ENCODE measurements at places on chromosomes 6 and 20. TPM values are rescaled to one million over a fixed set of nuclear protein-coding genes. Genes with fewer than 3 reads are reported as not detected.

DNA sequence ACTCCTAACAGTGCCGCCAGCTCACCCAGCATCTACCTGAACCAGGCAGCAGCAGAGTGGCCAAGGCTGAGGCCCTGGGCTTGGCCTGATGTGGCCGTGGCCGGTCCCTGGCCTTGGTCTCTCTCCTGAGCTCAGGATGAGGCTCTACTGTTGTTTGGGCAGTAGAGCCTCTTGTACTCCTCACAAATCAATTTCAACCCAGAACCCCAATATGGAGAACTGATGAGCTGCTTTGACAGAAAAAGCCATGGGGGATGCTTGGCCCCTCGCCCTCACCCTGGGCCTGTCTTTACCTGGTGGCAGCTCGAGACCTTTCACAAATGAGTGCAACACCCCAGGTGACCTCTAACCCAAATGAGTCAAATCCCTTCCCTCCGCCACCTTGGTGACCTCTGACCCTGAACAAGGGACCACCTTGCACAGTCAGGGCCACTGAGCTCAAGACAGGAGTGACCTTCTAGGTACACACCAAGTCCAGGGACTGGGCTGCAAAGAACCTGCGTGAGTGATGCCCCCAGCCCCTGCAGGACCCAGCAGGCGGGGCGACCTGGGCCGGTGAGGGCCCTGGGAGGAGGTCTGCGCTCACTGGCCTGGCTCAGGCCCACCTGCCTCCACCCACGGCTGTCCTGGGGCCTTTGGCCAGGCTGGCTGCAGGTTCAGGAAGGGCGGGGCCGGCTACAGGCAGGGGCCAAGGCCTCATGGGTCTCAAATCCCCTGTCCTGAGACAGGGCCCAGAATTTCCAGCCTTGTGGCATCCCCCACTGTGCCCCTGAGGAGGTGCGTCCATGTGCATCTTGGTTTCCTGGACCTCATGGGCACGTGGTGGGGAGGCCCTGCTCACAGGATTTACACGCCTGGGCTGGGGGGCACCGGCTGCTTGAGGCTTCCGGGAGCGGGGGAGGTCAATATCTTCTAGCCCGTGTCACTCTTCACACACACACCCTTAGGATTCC lies 30.2 kb downstream of the PSMG4 start:
- DNase-seq = no peak

GRCh38 chr6:72704979-72705378 lies 83.1 kb downstream of the KCNQ5 start:
- DNase-seq = no peak

DNA sequence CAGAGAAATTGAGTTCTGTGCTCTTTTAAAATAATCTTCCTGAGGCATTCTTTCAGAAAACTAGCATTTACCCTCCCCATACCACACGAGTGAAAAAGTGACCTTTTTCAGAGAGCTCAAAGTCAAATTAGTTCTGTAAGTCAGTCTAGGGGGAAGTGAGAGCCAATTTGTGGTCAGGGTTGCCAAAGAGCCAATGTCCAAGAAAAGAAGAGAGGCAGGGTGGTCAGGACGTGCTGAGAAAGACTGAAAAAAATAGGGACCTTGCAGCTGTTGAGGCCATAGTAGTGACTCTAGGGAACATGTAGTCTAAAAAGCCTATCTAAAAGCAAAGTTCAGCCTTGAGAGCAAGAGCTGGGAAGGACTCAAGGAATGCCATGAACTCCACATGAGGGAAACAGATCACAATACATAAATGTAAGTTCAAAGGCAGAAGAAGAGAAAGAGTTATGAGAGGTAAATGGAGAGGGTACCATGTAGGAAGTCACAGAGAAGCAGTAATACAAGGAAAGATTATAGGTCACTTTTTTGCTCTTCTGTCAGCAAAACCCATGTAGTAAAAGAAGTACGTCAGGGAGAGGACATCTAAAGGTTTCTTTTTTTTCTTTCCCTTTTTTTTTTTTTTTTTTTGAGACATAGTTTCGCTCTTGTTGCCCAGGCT lies 565.1 kb upstream of the FLRT3 start:
- DNase-seq = no peak

GRCh38 chr6:140567466-140567865 lies 1193.0 kb upstream of the CITED2 start:
- no peak for DNase-seq

DNA sequence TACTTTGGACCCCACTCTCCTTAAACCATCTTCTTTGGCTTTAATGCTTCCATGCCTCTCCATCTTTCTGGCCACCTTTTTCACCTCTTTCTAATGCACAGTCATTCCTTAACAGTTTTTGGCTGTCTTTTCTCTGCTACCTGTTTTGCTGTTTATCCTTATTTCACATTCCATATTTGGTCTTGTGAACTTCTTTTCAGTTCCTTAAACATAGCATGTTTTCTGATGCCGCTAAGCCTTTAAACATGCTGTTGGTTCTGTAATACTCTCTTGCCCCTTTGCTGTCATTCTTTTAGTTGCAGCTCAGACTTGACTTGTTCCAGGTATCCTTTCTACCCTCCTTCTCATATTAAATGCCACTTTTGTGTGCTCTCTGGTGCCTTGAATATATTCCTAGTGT lies 35.8 kb downstream of the TOP1 start:
- DNase-seq = no peak

DNA sequence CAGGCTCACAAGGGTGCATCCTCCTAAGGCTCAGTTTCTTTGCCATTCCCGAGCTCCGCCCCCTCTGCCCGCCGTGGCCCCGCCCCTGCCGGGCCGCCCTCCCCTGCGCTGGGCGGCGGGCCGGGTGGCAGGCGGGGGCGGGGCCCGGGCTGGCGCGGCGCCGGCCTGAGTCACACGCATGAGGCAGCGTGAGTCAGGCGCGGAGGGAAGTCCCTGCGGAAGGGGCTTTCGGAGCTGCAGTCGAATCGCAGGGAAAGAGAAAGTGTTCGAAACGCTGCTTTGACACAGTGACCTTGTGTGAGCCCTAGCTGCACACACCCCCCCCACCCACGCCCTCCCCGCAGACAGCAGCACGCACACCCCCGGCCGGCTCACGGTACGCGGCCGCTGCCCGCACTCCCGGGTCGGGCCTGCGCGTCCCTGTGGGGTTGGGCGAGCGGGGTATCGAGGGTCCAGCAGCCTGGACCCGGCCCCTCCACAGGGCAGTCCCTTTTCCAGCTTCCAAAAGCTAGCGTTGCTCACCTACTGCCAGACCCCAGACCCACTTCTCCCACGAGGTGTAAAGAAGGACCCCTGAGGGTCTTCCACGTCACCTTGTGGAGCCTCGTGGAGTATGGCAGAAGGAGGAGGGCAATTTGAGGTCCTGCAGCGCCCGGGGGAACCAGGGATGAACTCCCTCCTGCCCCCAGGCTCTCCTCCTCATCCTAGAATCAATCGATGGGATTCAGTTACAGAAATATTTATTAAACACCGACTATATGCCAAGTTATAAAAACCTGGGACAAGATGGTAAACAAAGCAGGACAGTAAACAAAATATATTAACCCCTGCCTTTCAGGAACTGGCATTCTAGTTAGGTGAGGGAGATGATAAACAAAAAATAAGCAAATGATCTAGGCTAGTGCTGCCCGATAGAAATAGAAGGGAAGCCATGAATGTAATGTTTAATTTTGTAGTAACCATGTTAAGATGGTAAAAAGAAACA lies 12.4 kb upstream of the HMGA1 start:
- peak; percentile 49 for DNase-seq

DNA sequence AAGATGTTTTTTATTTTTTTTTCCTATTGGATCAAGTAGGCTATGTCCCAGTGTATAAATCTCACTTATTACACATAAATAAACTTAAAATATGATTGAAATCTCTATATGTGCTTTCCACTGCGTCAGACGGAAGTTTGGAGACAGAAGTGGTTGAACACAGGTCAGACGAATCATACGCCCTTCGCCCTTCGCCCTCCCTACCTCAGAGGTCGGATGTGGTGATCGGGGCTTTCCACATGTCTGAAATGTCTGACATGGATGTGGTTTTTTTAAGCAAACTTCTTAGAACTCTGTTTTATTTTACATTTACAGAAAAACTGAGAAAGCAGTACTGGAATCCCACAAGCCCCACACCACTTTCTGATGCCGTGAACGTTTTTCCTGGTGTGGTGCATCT lies 344.4 kb downstream of the THBS2 start:
- no peak for DNase-seq

MYO6 gene
- 12.4 TPM for polyA plus RNA-seq
